ENCODE measurements at places on chromosomes 13 and 19. TPM values are rescaled to one million over a fixed set of nuclear protein-coding genes. Genes with fewer than 3 reads are reported as not detected.

DNA sequence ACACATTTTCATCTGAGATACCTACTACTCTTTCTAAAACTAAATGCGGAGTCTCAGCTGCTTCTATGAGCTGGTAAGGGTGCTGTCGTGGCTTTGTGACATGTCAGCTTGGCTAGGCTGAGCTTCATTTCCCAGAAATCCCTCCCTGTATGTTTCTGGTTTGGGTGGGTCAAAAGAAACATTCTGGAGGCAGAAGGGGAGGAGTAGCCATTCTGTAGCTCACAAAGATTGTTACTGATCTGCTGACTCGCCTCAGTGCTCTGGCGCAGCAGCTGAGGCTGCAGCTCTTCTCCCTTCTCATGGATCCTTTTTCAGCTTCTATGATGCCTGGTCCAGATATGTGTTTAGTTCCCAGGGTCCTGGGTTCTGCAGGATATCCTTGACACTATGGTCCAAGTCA is 114.7 kb downstream of the RAP2A start:
- DNase-seq: no peak

SLC10A2 gene
- total RNA-seq: not detected

- DNase-seq: no peak
These were observed 41.7 kb downstream of the ELL start for GRCh38 chr19:18480006-18480691.

C19orf67 gene
- not detected for total RNA-seq

DNA sequence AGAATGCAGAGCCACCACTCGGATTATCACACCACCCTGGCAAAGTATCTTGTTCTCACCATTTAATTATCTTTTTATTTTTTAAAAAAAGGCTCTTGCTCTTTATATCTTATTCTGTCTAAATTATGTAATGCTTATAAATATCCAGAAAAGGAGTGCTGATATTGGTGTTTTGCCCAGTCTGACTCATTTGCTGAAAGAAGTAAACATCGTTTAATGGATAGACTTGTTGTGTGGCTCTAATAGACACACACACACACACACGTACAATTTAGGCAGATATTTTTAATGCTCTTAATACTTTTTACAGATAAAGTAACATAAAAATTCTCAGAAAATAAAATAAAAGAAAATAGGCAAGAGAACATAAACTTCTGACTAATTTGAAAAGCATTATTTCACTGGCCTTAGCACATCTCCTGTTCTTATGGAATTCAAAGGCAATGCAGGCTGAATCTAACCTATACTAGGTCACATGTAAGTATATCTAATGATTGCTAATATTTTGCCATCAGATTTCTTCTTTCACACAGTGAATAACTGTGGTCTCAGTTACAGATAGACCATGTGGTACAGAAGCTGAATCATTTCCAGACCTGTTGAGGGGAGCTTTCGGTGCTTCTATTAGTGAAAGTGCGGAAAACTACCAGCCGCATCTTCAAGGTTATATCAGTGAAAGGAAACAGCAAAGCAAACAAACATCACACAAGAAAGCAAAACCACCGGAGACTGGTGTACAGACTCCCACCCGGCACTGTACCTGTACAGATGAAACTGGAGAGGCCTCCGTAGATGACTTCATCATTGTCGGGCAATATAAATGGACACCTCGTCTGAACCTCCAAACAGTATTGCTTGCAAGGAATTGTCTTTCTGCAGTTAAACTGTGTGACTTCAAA is 642.1 kb upstream of the ARGLU1 start:
- DNase-seq: no peak

- no peak for DNase-seq
These were observed 245.8 kb downstream of the LIG4 start for GRCh38 chr13:107969546-107969945.

GRCh38 chr19:57570707-57571106 is 8.0 kb downstream of the ZNF416 start:
- DNase-seq: no peak

- DNase-seq: no peak
These were observed 537.3 kb downstream of the SUCLA2 start for GRCh38 chr13:47463726-47464125.

GRCh38 chr13:25662516-25662915 is 290.7 kb downstream of the ATP8A2 start:
- DNase-seq: no peak

DNA sequence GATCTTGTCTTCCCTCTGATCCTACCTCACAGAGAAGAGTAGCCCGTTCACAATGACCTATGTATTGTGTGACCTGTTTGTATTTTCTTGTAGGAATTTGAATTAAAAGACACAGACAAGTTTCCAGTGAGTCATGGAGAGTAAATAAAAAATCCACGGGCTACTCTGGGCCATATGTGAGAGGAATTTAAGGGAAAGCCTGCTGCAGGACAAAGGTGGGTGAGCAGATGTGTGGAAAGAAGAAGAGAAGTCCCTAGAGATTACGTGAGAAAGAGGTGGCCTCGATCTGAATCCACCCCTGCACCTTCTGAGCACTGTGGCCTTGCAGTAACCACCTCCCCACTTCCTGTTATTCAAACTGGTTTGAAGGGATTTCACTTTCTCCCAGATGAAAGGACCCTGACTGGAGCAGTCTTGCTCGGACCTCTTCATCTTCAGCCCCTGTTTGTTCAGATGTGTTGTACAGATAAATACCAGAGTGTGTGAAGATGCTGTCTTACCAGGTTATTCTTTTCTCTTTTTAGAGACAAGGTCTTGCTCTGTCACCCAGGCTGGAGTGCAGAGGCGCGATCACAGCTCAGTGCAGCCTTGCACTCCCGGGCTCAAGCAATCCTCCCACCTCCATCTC is 205.4 kb downstream of the PDS5B start:
- DNase-seq: peak; percentile 59

TEX101 gene
- not detected for total RNA-seq

GRCh38 chr13:46679369-46680120 is 117.4 kb downstream of the ESD start:
- peak; percentile 28 for DNase-seq

CEACAM20 gene
- not detected for total RNA-seq

DNA sequence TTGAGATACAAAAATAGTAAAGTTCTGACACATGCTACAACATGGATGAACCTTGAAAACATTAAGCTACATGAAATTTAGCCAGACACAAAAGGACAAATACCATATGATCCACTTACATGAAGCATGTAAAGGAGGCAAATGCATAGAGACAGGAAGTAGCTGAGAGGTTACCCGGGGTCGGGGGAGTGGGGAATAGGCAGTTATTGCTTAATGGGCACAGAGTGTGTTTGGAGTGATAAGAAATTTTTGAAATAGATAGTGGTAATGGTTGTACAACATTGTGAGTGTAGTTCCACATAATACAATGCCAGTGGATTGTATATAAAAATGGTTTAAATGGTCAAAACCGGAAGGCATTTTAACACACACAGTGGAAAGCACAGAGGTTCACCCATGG is 4.3 kb downstream of the N4BP2L1 start:
- DNase-seq: no peak

ZNF28 gene
- total RNA-seq: 12.0 TPM

HTR2A gene
- total RNA-seq: not detected

DNA sequence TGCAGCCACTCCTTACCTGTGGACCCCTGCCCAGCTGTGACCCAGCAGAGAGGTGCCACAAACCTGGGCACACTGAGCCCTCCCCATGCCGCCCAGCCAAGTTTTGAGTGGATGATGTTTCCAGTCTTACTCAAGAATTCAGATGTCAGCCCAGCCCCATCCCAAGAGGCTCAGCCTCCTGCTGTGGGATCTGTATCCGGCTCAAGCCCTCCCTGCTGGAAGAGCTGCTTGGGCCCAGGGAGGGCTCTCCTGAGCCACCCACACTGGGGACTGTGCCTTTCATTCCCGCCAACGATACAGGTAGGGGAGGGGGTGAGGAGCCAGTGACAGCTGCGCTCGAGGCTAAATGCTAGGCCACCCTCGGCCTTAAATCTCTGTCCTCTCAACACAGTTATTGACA is 5.9 kb upstream of the SLC7A9 start:
- DNase-seq: no peak

- peak; percentile 28 for DNase-seq
These were observed 17.1 kb downstream of the CLN5 start for GRCh38 chr13:77009011-77009410.

All from activated CD4-positive, alpha-beta memory T cell treated with anti-CD3 and anti-CD28 coated beads for 36 hours (primary cell).